ENCODE measurements at places on chromosomes 6 and 20. TPM values are rescaled to one million over a fixed set of nuclear protein-coding genes. Genes with fewer than 3 reads are reported as not detected.

GRCh38 chr20:53847139-53847836 lies 223.1 kb downstream of the BCAS1 start:
- DNase-seq: no peak

DNA sequence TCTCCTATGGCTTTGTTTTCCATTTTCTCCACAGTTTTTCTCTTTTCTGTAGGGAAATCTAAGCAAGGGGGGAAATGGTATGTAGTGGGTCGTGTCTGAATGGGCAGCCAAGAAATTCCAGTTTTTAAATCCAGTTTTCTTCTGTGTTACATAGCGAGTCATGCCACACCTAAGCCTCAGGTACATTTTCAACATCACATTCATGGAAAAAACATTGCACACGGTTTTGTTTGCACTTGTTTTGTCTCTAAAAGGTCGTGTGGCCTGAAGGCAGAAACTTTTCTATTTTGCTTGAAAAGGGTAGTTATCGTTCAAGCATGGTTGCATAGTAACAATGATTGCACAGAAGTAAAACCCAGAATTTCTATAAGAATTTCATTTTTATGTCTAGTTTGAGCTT lies 70.5 kb downstream of the MOXD1 start:
- DNase-seq: no peak

DNA sequence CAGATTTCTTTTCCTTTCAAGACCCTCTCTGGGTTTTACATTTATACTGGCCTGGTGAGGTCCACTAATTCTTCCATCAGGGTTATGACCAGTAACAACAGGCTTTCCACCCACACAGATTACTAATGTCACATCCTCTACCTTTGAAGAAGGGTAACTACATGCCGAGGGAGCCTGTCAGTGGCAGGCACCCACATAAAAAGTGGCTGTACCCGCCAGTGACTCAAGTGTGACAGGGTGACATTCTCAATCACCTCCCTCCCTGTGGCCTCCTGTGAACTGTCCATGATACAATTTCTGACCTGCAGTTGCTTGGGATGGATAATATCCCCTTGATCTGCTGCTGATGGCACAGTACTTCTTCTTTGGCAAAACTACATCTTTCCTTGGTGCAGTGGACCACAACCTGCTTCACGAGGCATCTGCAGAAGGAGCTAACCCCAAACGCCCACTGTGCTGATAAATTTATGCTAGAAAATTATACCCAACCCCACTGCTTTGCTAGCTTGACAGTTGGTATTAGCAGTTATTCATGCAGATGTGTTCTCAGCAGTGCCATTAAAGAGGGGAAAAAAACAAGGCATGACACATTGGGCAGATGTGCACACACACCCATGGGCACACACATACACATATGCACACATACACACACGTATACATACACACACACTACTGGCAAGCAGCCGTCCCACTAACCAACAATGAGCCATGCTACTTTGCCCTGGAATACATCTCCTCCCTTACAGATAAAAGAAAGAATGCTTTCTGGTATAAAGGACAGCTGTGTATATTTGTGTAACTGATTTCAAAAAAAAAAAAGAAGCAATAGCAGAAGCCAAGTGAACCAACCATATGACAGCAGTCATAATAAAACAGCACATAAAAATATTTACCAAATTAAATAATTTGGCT lies 20.8 kb downstream of the GFOD1 start:
- no peak for DNase-seq

DNA sequence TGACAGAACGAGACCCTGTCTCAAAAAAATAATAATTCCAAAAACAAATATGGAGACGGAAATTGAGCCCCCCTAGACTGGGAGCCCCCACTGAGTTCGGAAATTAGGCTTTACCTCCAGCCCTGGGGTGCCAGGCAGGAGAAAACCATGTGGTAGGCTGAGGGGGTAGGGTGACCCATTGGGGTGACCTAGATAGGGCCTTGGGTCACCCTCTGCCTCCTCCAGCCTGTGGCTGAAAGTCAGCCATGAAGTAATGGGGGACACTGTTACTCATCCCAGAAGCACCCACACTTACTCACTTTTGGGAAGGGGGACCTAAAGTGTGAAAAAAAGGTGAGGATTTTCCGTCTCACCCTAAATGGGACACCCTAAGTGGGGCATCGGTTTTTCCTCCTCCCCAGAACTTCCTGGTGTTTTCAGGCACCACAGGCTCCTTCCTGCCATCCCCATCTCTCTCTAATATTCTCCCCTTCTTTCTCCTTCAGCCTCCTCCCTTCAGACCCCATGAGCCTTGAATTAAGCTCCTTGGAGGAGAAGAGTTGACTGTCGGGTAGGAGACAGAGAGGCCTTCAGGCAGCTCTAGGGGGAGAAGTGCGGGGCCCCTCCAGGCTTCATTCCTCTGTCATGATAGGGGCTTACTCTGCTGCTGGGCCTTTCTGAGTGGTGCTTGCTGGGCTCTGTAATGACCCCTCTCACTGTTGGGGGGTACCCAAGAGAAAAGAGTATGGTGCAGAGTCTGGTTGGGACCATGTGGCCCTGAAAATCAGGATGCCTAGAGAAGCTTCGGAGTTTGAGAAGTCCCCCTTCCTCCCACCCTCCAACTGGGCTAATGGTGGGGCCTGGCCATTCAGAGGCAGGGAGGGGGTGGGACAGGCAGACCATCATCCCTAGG lies 2.4 kb downstream of the LTB start:
- no peak for DNase-seq

- no peak for DNase-seq
These were observed 373.5 kb downstream of the TBC1D32 start for GRCh38 chr6:120960761-120961160.

DNA sequence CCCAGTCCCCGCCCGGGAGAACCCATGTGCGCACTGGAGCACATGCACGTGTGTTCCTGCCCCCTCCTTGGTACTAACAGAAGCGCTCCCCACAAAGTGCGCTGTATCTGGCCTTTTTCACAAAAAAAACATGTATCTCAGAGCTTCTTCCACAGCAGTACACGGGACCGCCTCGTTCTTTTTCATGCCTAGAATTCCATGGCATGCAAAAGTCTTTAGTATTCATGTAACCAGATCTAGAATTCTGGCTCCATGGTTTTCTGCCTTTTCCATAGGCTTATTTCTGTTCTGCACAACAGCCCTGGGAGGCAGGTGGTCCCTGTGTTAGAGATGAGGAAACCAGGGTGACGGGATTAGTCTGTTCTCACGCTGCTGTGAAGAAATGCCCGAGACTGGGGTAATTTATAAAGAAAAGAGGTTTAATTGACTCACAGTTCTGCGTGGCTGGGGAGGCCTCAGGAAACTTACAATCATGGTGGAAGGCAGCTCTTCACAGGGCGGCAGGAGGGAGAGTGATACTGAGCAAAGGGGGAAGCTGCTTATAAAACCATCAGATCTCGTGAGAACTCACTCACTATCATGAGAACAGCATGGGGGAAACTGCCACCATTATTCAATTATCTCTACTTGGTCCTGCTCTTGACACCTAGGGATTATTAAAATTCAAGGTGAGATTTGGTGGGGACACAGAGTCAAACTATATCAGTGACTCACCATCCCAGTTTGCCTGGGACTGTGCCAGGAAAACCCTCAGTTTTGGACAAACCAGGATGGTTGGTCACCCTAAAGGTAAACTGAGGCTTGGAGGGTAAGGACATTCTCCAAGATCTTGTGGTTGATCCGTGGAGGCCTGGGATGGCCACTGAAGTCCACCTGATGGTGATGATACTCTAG lies 41.0 kb downstream of the C20orf203 start:
- no peak for DNase-seq

- no peak for DNase-seq
These were observed 77.1 kb downstream of the SGK1 start for GRCh38 chr6:134240665-134241431.

- no peak for DNase-seq
These were observed 36.8 kb downstream of the PTCHD4 start for GRCh38 chr6:48073976-48074767.

- DNase-seq: no peak
These were observed 14.0 kb downstream of the DPPA5 start for GRCh38 chr6:73340048-73340447.

- DNase-seq: peak; percentile 68
These were observed at the start of gene HIVEP1 for GRCh38 chr6:12012038-12012557. Gene HIVEP1, plus strand, starts transcription at chr6:12012312. Its CDS starts 3,317 bp downstream, at chr6:12015629.

GRCh38 chr6:162922563-162923166 lies 194.9 kb downstream of the PACRG start:
- no peak for DNase-seq

DNA sequence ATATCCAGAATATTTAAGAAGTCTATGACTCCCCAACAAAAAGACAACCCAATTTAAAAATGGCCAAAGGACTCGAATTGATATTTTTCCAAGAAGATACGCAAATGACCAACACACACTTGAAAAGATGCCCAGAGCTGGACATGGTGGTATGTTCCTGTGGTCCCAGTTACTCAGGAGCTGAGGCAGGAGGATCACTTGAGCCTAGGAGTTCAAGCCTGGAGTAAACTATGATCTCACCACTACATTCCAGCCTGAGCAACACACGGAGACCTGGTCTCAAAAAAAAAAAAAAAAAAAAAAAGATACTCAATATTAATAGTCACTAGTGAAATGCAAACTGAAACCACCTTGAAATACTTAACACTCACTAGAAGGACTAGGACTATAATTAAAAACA lies 12.2 kb upstream of the ARMC2 start:
- DNase-seq: no peak

- DNase-seq: no peak
These were observed 186.1 kb downstream of the JARID2 start for GRCh38 chr6:15431762-15432483.

- peak; percentile 39 for DNase-seq
These were observed 166.1 kb upstream of the CST7 start for GRCh38 chr20:24782801-24783630.

DNA sequence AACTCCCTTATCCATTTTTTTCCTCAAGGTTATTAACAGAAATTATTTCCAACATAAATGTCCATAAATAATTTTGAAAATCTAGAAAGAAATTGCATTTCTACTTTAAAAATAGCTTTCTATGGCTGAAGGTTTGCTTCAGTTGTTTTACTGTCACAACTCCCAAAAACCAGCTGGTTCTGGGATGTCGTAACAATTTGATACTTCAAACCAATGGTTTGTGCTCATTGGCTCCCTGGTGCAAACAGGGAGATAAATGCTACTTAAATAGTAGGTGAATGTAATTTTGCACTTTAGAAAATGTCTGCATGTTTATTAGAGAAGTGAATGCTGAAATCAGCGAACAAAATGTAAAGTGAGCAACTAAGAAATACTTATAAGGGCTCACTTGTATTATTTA lies 31.1 kb downstream of the LAMA2 start:
- no peak for DNase-seq

DNA sequence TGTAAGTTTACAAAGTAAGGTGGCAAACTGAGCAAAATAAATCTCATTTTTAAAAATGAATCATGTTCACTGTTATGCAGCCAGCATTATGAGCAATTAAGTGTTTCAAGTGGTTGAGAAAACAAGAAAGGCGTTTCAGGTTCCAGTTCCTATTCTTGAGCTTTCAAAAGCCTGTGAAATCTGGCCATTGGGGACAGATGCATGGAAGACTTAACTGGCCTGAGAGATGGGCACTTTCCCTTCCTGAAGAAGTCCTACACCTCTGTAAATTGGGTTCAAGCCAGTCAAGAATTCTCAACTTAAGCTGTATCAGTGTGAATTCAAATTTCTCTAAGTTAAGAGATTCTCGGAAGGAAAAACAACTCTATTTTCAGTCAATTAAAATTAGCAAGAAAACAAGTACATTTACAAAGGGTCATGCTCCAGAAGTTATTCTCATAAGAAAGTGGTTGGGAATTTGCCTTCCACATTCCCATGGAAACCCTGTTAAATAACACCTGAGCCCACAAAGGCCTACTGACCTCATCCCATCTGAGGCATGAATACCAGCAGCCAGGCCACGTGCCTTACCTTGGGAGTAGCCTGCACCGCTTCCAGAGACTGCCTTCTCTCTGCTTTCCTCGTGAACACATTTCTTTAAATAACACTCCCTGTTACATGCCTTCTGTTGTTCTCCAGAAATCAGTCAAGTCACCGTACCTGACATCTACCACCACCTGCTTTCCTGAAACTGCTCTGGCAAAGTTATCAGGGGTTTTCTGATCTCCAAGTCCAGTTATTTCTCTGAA lies 19.4 kb downstream of the MAP3K5 start:
- no peak for DNase-seq

- no peak for DNase-seq
These were observed 886 bp downstream of the ROMO1 start for GRCh38 chr20:35699957-35700624.

DNA sequence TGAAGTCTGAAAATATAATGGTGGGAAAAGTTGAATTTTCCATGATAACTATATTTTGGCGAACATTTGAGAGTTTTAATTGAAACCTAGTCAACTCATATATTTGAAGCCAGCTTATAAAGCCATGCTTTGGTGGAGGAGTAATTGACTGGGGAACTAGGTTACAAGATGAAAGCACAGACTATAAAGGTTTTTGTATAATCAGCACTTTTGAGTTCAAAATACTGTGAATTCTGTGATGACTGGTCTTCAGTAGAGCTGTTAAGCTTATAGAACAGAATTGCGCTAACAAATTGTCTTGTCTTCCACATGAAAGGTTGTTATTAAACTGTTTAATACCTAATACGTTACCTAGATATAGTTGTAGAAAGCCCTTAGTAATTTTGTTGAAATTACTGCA lies 159.1 kb upstream of the SCGN start:
- no peak for DNase-seq

GRCh38 chr20:47019121-47019824 lies 124.6 kb downstream of the EYA2 start:
- DNase-seq: peak; percentile 78

DNA sequence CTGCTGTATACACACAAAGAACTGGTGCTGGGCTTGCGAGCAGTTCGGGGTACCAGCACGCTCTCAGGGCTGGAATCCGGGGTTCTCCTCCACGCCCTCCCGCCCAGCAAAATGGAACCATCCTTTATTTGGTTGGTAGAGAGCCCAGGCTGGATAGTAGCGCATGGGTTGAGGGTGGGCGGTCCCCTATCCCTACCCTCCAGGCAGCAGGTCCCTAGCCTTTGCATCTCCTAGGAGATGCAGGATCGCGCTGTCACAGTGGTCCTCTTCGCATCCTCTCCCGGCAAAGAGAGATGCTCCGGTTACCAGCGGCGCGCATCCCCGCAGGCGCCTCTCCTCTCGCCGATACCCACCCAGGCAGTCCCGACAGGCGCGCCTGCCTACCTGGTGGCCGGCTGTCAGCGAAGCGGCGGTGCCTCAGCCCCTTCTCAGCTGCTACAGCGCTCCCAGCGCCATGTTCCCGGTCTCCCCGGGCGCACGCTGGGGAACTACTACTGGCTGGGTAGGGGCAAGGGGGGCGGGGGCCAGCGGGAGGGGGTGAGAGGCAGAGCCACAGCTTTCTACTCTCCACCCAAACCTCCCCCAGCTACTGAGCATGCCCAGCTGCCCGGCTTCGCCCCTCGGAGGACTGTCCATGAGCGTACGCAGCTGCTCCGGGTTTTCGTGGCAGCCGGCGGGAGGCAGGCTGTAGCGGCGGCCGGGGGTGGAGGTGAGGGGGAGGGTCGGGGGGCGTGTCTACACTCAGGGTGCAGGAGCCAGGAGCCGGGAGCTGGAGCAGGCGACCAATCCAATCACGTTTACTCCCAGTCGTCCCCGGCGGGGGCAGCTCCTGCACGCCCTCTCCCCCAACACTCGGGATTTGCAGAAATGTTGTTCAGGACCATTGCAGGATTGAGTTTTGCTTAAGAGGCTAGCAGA lies at the start of gene PAK5:
Gene PAK5, minus strand, starts transcription at position 699 of the 918 bp plus-strand sequence. CDS start 194,748 bp downstream, outside the sequence.
- DNase-seq: peak; percentile 96

GRCh38 chr6:167826230-167826895 lies 348 bp upstream of the AFDN start:
- DNase-seq: peak; percentile 78

EDN3 gene
- total RNA-seq: not detected

ANGPT4 gene
- 0.22 TPM for total RNA-seq

TLDC2 gene
- total RNA-seq: not detected

FABP7 gene
- total RNA-seq: 3.3 TPM

CALHM4 gene
- not detected for total RNA-seq
